Stimulated activated CD4-positive, alpha-beta T cell treated with anti-CD3 and anti-CD28 coated beads, Interleukin-15, amount 100 ng/mL, for 1 hour (primary cell): ENCODE measurements at places on chromosomes 7 and 10.

DNA sequence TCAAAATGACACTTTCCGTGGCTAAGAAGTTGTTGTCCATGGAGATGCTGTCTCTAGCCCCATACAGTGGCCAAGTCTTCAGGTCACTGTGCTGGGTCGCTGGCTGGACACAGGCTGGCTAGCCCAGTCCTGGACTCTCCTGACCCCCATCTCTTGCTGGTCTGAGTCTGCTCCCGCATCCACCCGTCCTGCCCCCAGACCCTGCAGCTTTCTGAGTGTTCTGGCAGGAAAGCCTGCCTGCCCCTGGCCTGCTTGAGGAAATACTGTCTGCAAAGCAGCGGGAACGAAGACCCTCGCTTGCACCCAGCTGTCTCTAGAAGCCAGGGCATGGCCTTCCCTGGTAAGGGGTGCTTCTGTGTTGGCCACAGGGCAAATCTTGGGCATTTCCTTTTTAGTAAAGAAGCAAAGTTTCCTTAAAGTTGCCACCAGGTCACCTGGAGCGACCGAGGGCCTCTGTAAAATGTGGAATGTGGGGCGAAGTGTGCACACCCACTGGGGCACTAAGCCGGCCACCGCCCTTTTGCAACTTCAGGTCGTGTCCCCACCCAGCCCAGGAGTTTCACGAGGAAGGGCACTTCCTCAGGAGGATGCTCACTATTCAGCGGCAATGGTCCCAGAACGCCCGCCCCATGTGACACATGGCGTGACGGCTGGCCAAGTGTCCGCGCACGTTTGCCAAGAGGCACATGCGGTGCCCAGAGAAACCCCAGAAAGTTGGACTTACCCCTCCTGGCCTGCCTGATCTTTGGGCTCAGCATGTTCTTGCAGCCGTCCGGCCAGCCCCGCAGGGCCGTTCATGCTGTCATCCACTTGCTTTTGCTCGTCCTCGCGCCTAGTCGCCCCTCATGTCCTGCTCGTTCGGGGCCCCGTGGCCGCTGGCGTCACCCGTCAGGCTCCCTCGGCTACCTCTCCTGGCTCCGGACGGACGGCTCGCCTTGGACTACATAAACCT is 558 bp downstream of the ARHGAP22 start:
- no peak for DNase-seq

DNA sequence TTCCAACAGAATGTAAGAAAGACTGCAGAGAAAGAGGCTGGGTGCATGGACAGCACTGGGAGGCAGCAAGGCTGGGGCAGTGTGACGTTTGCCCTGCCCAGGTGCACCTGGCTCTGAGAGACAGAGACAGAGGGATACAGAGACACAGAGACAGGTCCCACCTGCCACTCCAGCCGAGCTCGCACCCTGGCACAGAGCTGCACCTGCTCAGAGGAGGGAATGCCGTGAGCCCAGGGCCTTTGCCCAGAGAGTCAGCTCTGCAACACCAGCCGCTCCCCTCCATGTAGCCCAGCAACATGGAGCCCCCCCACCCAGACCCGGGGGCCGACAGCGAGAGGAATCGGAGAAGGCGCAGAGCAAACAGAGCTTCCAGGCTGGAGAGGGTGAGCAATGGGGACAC is 35.3 kb upstream of the PROSER2 start:
- DNase-seq = no peak

DNA sequence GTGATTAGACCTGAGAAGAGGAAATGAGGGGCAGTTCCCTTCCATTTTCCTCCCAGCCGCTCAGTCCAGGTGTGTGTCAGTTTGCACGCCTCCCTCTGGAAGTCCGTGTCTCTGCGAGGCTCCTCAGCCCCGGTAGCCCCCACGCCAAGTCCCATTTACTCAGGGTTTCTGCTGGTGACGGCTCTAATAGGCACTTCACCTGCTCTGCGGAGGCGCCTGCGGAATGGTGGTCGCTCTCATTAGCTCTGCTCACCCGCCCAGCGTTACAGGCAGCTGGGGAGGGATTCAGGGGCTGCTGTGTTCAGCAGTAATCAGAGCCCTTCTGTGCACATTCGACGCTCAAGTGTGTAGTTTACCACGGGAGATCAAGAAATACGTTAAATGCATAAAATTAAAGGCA is 179.9 kb downstream of the MGMT start:
- DNase-seq = no peak

DNA sequence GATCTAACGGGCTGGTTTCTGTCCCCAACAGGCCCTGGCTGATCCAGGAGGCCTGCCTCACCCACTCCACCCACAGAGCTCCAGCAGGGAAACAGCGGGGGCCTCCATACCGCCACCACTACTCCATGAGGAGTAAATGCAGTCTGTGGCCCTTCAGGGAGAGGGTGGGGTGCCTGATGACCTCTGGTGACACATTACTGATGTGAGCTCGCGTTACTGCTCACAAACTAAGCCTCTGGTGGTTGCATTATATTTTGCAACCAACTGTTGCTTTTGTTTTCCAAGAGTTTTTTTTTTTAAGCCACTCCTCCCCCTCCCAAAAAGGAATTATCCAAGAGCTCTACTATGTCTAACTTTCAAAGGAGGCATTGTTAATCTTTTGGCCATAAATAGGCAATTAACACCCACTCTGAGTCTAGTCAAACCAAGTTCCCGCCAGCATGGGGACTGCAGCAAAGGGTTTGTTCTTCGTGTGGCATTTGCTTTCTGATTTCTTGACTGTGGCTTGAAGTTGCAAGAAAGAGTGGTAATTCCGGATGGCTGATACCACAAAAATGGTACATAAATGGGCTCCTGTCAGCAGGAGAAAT is 72.6 kb downstream of the FAM53B start:
- DNase-seq = no peak

DNA sequence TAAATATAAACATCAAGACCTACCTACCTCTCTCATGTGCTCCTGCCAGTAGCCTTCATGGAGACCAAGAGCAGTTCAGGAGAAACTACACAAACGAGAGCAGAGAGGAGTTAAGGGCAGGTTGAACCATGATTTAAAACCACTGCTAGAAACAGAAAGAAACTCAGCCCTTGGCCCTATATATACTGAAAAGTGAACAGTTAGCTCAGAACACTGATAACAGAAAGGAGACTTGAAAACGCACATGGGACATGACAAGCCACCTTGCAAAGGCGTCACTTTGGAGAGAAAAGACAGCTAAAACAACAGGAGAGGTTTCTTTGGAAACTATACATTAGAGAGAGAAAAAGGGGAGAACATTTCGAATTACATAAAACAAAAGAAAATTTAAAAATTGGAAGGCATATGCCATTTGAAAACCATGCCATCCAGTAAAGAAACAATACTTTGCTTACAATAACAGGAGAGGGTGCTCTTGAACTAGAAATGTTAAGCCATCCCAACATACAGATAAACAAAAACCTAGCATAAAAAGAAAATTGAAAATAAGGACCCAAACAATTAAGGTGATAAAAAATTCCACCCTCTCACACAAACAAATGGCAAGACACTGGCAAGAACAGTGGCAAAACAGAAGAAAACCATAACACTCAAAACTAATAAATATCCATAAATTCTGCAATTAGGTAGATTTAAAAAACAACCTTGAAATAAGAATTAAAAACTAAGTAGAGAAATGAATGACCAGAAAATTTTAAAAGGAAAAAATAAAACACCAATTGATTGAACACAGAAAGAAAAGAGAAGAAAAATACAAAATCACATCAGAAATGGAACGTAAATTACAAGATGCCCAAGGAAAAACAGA is 232.7 kb downstream of the IMMP2L start:
- no peak for DNase-seq

GRCh38 chr10:815338-816090 is 116.0 kb downstream of the LARP4B start:
- DNase-seq = no peak

DNA sequence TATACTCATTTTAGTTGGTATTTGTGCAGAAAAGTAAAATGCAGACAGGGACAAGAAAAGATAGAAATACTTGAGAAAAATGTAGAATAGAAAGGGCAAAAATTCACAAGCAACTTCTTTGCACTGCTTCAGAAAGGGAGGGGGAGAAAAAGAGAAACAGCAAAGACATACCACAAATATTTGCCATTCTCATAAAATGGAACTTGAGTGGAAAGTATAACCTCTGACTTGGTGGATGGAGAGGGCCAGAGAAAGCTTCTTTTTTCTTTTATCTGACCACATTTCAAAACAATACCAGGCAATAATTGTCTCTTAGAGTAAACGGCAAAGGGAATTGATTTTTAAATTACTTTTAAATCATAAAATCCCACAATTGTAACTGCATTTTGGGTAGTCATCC is 35.8 kb upstream of the TRUB1 start:
- DNase-seq = no peak

DNA sequence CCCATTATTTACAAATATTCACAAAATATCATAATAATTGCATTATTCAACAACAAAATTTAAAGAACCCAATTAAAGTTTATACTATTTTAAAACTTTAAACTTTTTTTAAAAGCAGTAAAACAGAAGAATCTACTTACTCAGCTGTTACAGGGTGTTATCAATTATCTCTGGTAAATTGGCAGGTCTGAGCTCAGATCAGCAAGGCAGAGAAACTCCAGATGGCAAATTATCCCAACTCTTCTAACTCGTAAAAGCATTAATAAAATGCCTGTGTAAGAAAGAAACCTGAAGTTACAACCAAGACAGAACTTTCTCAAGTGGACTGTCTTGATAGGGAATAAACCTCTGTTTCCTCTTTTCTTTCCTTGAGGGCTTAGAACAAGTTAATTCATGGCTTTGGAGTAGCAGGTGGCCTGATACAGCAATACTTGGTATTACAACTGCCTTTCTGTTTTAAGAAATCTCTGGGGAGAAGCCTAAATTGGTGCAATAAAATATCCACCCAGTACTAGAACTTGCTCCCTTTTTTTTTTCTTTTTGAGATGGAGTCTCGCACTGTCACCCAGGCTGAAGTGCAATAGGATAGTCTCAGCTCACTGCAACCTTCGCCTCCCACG is 275.3 kb upstream of the MKLN1 start:
- no peak for DNase-seq

DNA sequence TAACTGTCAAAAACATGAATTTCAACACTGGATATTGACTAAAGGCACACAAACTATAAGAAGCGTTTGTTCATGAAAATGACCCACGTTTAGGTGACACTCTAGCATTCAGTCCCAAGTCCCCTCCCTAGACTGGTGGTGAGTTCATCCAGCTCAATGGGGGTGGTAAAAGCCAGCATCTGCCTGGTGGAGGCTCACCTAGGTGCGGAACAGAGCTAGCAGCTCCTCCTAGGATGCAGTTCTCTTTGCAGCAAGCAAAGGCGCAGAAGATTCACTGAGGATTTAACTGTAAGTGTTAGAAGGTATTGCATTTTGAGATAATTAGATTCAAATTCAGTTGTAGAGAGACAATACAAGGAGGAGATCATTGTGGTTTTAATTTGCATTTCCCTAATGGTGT is 87.6 kb downstream of the VSTM2A start:
- no peak for DNase-seq

GRCh38 chr7:92135052-92135889 is 994 bp upstream of the CYP51A1 start:
- DNase-seq = no peak

DNA sequence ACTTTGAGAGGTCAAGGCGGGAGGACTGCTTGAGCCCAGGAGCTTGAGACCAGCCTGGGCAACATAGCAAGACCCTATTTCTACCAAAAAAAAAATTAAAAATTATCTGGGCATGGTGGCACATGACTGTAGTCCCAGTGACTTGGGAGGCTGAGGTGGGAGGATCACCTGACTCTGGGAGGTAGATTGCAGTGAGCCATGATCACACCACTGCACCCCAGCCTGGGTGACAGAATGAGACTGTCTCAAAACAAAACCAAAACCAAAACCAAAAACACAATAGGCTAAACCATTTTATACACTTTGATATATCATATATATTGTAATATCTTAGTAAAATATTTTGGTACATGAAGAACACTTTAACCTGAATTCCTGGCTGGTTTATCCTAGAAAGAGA is 101.6 kb downstream of the RAPGEF5 start:
- DNase-seq = no peak

DNA sequence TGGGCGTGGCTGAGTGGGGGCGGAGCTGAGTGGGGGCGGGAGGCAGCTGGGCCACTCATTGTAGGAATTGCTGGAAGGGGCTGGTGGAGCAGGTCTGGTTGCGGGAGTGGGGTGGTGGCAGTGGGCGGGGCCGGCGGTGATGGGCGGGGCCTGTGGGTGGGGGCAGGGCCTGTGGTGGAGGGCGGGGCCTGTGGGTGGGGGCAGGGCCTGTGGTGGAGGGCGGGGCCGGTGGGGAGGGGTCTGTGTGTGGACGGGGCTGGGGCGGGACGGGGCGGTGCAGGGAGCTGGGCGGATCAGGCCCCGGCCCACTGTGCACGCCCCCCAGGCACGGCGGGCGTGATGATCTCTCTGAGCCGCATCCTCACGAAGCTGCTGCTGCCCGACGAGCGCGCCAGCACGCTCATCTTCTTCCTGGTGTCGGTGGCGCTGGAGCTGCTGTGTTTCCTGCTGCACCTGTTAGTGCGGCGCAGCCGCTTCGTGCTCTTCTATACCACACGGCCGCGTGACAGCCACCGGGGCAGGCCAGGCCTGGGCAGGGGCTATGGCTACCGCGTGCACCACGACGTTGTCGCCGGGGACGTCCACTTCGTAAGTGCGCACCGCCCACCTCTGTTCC is 14.0 kb downstream of the SLC29A4 start:
- DNase-seq = peak; percentile 56

- no peak for DNase-seq
Observed at GRCh38 chr10:17850501-17850900, 41.4 kb downstream of the MRC1 start.

DNA sequence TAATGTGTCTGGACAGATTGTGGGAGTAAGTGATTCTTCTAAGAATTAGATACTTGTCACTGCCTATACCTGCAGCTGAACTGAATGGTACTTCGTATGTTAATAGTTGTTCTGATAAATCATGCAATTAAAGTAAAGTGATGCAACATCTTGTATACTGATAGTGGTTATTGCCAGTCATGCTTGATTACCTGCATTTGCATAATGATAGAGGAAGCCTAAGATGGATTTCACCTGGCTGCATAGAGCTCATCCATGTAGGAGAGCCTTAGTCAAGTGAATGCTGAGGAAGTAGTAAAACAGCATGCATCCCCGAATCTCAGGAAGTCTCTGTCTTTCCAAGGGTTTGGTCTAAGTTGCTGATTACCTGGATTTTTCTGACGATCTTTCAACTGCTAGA is 64.2 kb upstream of the CAPZA2 start:
- no peak for DNase-seq
